ENCODE measurements at places on chromosomes 11 and 22.
A peak's percentile ranks its signal among the peaks of the same experiment; 100 is the strongest.

DNA sequence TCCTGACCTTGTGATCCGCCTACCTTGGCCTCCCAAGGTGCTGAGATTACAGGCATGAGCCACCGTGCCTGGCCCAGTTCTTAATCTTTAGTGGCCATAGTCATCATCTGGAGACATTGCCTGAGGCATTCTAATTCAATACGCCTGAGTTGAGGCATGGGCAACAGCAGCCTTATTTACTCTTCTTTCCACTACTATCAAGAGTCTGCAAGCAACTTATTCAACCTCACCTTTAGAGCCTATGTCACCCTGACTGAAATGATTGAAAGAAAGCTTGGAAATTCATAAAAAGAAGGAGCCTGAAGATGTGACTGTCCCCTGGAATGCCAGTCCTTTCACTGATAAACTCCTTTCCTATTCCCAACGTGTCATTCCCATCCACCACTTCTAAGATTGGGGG is 15.8 kb upstream of the PAFAH1B2 start:
- DNase-seq = no peak

DNA sequence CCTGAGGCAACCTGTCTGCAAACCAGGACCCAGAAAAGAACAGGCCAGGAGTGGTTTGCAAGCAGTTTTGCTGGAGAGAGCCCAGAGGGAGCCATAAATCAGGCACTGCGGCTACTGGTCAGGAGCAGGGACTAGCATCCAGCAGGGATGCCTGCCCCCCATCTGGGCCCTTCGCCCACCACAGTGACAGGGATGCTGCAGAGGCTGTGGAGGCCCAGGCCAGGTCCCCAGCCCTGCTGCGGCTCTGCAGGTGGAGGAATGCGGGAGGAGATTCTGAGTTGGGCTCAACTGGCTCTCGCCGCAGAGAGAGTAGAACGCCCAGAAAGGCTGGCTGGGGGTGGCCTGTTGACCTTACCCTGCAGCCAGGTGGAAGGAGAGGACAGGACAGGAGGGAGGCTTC is 16.4 kb upstream of the NEFH start:
- DNase-seq = no peak

DNA sequence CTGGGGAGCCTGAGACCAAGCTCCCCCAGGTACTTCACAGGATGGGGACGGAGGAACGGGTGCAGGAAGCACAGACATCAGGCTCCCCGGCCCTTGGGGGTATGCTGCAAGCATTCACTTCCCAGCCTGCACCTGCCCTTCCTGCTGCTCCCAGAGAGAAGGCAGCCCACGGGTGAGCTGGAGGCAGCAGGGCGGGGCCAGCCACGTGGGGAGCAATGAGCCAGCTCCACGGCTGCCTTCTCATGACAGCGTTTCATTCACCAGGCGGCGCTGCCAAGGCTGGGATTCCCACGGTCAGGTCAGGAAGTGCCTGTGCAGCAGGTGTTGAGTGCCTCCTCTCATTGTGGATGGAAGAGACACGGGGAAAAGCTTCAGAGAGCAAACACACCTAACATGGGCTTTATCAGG is 14.5 kb upstream of the PHLDA2 start:
- DNase-seq = no peak

- DNase-seq = no peak
Measured at GRCh38 chr11:134555510-134555909, 143.5 kb upstream of the B3GAT1 start.

DNA sequence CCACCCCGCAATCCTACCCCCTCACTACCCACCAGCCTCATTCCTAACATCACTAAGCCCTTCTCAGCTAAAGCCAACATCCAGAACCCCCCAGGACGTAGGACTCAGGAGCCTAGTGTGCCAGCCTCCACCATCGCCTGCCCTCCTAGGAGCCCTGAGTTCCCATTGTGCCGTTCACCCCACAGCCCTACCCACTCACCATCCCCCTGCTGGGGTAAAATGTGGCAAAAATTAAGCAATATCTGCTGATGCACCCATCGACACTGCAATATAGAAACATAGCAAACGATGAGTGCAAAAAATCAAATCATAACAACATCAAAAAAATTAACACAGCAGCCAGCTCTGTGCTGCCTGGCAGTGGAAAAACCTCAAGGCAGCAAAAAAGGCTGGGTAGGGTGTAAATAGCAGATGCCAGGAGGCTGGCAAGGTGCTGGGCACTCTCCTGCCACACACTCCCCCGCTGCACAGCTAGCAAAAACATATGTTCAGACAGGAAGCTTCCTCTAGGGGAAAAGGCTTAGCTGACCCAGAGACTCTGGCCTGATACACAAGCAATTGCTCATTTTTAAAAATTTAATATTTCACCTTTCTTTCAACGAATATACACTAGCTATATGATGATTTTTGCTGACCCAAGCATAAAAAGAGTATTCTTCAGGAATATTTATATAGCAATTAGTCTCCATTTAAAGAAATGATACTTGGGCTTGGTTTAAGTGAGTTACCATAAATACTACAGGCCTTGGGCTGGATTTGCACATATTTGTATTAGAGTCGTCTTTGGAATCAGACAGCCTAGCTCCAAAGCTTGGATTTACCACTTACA is 33.8 kb downstream of the PRDM10 start:
- peak; percentile 35 for DNase-seq

GRCh38 chr11:64544616-64545296 is 46.3 kb upstream of the SLC22A12 start:
- no peak for DNase-seq

GRCh38 chr11:6099577-6099976 is 7.9 kb upstream of the OR56B4 start:
- DNase-seq = no peak

GRCh38 chr11:44568658-44569473 is 3.4 kb downstream of the CD82 start:
- DNase-seq = peak; percentile 62

DNA sequence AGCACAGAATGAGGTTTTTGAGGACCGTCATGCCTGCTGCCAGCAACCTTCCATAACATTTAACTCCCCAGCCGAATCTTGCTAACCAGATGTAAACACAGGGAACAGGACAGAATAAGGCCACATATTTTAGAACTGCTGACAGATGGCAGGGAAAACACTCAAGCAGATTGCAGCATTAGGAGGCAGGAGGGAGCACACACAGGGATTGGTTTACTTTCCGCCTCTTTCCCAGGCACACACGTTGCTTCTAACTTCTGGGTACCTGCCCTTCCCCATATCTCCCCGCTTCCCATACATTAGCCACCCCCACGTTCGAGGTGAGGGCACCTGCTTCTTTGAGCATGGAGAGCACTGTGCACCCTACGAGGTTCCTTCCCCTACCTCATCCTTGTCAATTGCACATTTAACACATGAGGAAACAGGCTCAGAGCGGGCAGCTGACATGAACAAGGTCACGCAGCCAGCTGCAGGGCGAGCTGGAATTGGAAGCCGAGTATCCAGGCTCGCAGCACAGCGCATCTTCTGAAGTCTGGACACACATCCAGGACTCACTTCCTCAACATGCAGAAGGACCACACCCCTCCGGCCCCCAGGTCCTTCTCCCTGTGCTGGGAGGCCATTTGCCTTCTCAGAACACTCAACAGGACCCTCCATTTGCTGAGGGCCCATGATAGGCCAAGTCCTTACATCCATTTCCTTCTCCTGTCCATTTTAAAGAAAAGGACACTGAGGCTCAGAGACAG is 18.7 kb downstream of the ASPHD2 start:
- DNase-seq = no peak

GRCh38 chr11:62542750-62543567 is 3.6 kb downstream of the AHNAK start:
- no peak for DNase-seq

- no peak for DNase-seq
Measured at GRCh38 chr11:31237819-31238760, 131.4 kb downstream of the DCDC1 start.

GRCh38 chr11:124174001-124174583 is 9.1 kb upstream of the OR10D3 start:
- DNase-seq = no peak
